ENCODE measurements at places on chromosomes 1 and 21.

DNA sequence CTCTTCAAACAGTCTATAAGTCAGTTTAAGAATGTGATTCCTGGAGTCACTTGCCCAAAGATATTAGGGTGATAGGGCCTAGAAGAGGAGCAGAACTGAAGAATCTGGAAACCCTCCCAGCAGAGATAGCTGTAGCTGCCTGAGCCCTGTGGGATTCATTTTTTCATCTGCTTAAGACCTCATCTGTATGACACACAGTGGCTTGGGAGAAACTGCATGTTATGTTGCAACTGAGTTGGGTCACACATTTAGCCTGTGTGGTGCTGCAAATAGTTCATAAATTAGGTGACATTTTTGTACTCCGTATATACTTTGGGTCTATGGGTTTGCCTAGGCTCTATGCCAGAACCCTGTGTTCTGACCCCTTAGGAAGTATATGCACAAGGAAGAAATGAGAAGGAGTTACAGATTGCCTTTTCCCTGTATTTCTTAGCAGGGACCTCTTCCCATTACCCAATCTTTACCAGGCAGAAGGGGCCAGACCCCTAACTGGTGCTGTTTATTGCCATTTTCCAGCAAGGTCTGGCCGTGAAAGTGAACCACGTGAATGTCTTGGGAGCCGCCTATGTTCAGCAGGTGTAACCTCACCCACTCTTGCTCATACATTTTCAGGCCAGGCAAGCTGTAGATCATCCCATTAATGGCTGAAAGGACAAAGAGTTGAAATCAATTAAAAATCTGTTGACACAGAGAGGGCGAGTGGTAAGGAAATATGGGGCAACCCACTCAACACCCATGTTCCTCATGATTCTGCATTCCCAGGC lies 41.9 kb upstream of the SLC19A2 start:
- DNase-seq: no peak

- DNase-seq: no peak
Measured at GRCh38 chr1:223210788-223211120, 67.7 kb upstream of the TLR5 start.

DNA sequence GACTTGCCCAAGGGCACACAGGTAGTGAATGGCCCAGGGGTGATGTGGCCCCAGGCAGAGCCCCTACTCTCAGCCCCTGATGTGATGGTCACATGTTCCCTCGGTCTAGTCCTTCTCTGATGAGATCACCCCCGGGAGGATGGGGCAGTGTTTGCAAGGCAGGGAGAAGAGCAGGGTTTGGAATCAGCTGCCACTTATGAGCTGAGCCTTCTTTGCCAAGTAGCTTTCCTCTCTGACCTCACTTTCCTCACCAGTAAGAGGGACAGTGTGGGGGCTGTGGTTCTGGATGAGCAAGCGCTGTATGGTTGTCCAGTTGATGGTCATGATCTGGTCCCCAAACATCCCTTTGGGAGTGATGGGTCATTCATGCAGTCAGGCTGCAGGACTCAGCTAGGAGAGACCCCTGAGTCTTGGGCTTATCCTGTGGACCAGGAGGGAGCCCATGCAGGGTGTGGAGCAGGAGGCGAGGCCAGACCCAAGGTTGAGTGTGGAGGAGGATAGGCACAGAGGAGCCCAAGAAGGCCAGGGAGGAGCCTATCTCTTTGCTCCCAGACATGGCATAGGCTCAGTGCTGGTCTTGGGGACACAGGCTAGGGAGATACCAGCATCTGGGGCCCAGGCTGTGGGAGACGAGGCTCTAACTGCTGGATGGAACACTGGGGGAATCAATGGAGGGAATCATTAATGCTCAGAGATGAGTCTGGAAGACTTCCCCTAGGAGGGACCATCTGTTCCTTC lies 15.9 kb upstream of the PEAR1 start:
- no peak for DNase-seq

DNA sequence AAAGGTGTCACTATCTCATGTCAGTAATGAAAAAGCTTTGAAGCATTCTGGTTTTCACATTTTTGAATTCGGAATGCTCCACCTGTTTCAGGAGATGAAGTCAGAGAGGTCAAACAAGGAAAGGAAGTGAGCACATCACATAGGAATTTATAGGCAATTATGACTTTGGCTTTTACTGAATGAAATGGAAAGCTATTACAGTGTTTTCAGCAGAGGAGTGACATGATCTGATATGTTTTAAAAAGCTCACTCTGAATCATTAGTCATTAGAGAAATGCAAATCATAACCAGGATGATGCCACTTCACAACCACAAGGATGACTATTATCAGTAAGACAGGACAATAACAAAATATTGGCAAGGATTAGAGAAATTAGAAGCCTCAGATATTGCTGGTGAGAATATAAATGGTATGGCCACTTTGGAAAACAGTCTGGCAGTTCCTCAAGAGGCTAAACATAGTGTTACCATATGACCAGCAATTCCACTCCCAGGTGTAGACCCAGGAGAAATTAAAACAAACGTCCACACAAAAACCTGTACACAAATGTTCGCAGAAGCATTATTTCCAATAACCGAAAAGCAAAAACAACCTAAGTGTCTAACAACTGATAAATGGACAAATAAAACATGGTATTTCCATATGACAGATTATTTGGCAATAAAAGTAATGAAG lies 7.5 kb downstream of the TAF1A start:
- no peak for DNase-seq

- peak; percentile 84 for DNase-seq
Measured at GRCh38 chr1:206912445-206913095, 9.2 kb downstream of the FCMR start.

- no peak for DNase-seq
Measured at GRCh38 chr1:14538335-14538734, 60.1 kb upstream of the KAZN start.

- DNase-seq: no peak
Measured at GRCh38 chr1:162458236-162458635, 39.4 kb upstream of the UHMK1 start.

DNA sequence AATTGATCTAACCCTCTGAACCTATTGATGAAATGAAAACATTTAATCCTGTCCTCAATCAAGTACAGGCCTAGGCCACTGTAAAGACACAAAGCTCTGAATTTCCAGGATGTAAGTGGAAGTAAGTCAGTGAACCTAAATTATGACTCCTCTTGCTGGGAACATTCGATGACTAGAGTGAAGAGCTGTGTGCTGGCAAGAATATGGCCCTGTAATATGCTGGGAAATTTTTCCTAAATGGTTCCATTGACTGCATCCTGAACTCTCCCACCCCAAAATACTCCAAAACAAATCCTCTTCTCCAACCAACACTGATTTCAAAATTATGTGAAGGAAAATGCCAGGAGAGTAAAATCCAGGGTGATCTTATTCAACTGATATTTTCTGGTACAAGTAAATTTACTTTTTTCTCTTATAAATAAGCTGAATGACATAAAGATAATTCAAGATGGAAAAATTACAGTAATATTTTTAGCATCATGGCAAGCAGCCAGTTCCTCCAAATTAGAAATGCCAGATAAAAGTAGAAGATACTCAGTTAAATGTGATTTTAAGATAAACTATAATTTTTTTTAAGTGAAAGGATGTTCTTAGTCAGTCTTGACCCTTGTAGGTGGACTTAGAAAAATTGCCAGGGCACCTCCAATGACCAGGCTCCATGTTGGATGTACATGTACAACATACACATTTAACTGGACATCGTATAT lies 269.4 kb downstream of the PTGER3 start:
- DNase-seq: no peak

- no peak for DNase-seq
Measured at GRCh38 chr1:183139281-183139942, 46.7 kb upstream of the LAMC2 start.

DNA sequence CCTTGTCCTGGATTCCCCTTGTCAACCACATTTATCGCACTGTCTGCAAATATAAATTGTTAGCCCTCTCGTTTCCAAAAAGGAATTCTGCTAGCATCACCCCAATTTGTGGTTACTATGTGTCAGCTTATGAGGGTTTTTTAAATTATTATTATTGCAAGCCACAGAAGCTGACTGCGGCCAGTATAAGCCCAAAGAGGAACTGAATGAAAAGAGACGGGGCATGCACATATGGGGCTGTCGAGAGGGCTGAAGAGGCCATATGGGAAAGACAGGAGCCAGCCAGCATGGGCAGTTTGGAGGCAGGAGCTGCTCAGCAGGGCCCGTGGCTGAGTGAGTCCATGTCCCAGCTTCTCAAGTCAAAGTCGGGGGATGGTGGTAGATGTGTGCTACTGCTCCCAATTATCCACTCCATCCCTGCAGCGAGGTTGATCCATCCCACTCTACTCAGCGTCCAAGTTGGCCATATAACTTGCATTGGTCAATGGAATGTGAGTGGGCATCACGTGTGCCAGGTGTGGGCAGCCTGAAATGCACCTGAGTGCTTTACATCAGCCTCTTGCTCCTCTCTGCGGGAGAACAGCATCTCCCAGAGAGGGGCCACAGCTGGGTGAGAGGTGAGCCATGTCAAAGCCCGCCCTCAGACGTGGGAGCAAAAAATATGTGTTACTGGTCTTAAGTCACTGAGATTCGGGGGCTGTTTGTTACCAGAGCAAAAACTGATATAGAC lies 37.6 kb upstream of the LDLRAP1 start:
- no peak for DNase-seq

GRCh38 chr21:37386151-37386550 lies 19.6 kb downstream of the DYRK1A start:
- no peak for DNase-seq

- DNase-seq: no peak
Measured at GRCh38 chr1:176068256-176068655, 138.8 kb downstream of the COP1 start.

GRCh38 chr21:29557931-29558725 lies 259.4 kb downstream of the BACH1 start:
- DNase-seq: no peak

DNA sequence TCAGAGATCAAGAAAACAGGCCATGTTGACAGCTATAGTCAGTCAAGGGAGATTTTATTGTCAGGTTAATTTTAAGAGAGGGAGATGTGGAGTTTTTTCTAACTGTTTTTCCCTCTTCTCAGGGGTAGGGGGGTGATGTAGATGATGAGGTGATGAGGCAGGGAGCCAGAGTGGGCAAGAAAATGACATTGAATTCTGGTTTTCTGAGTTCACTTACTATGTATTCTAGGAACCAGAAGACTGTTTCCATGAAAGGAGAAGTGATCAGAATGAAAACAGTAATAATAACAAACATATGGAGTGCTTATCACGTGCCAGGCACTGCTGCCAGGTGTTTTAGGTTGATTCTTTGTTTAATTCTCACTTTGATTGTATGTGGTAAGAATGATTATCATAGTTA lies 40.2 kb downstream of the CASQ2 start:
- no peak for DNase-seq

GRCh38 chr1:32349211-32349708 lies 13.0 kb downstream of the FAM229A start:
- DNase-seq: no peak

GRCh38 chr1:166947398-166948043 lies 27.8 kb downstream of the ILDR2 start:
- peak; percentile 19 for DNase-seq

DNA sequence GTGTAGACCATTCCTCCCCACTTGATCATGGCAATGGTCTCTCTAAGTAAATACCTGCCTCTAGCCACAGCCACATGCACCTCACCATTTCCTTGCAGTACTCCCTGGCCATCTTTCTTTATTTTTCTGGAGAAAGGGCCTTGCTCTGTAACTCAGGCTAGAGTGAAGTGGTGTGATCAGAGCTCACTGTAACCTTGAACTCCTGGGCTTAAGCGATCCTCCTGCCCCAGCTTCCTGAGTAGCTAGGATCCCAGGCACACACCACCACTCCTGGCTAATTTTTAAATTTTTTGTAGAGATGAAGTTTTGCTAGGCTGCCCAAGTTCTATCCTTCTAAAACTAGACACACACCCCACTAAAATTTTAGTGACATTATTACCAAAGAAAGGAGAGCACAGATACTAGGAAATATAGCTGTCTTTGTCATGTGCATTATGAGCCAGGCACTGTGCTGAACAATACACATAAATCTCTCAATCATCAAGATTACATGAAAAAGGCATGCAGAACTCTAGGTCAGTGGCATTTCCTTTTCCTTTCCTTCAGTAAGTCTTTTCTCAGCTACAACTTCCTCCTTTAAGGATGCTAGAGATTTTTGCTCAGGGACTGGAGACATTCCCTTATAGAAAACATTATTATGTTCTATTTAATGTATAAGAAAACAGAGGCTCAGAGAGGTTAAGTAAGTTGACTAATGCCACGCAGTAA lies 95.0 kb upstream of the SERBP1 start:
- DNase-seq: no peak

GRCh38 chr1:220804202-220804586 lies 17.5 kb downstream of the MTARC1 start:
- DNase-seq: no peak

- DNase-seq: no peak
Measured at GRCh38 chr1:172781513-172782140, 122.7 kb downstream of the FASLG start.

DNA sequence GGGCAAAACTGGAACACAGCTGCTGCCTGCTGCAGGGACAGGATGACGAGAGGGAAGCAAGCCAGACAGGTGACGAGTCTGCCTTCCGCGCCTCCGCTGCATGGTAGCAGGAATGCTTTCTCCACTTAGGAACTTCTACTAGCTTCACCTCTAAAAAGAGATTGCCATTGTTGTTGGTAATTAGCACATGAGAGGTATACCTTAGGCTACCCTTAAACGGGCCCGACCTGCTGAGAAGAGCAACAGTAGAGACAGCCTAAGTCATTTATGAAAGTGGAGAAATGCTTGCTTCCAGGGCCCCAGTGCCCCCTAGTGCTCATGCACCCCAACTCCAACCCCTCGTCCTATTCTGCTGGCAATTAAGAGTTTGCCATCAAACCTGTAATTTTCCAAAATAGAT lies 96.9 kb upstream of the AKT3 start:
- no peak for DNase-seq

GRCh38 chr1:95126366-95126765 lies 9.2 kb downstream of the TLCD4 start:
- DNase-seq: no peak

DNA sequence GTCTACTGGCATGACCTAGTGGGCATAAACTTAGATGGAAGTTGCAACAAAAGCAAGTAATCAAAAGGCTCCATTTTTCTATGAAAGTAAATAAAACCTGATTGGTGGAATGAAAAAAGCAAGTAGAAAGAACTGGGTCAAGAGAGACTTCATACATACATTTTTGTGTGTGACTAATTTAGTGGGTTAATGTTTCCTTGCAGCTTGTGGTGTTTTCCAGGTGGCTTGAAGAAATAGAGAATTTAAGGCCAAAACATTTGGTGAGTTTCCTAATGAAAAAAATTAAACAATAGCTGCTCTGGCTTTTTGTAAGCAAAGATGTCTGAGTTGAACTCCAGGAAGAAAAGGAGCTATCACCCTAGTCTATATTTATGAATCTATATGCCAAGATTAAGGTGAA lies 71.0 kb downstream of the ZC3H11B start:
- no peak for DNase-seq

DNA sequence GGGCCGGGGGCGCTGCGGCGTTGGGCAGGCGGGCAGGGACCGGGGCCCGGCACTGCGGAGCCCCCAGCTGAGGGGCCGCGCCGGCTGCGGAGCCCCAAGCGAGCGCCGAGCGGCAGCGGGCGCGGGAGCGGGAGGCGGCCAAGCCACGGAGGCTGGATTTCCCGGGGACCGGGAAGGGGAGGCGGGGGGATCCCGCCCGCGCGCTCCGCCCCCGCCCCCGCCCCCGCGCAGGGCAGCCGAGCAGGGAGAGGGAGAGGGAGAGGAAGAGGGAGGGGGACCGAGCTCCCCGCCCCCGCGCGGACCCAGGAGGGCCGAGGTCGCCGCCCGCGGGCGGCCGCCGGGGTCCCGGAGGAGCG lies at the start of gene DLGAP3:
DLGAP3 (minus strand) TSS at position 154 of the 356 bp plus-strand sequence. CDS start 24,267 bp downstream, outside the sequence.
- DNase-seq: peak; percentile 45

Data from DMS79 treated with DMSO at 0.1 percent for 48 hours (cell line).